Sciatic nerve (tissue), 2 donors: ENCODE measurements at places on chromosomes 3 and 15. TPM values are rescaled to one million over a fixed set of nuclear protein-coding genes. Genes with fewer than 3 reads are reported as not detected.

DNA sequence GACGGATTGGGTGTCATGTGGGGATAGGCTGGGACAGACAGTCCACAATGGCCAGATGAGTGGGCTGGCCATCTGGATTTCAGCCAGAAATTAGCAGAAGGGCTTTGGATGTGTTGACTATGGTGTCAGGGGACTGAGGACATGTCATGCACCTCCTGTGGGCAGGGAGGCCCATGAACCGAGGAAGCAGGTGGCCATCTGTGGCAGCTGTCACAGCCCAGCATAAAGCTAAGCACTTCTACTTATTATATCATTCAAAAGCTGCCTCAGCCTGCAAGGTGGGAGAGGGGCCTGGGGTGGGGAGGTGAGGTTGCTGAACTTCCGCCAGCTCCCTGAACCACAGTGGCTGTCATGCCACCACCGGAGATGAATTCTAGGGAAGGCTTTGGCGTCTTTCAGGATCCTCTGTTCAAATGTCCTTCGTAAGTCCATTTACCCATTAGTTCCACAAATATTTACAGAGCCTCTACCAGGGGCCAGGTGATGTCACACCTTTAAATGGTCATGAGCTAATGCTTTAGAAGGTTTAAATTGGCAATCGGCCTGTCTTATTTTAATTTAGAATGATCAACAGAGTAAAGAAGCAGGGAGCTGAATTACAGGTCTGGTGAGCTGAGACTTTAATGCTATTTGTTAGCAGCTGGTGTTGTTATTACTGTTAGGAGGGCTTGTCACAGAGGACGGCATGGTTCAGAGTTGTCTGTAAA lies 23.6 kb upstream of the CAV3 start:
- DNase-seq = no peak

Gene ROPN1
- total RNA-seq = not detected

DNA sequence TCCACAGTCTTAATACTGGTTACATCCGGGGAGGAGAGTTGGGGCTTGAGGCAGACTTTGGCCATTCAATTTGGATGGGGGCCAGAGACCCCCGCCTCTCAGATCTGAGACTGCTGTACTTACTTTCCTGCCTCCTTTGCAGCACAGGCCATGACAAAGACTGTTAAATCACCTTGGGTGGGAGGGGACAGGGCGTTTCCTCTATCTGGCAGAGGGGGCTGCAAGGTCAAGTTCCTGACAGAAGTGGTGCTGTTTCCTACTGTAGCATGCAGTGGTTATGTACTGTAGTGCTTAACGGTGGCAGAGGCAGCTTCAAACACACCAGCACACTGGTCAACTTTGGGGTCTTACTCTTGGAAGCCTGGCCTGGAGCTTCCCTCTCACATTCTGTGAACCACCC lies 261.2 kb upstream of the LRRFIP2 start:
- DNase-seq = no peak

- no peak for DNase-seq
These were observed 292.0 kb downstream of the ZIC1 start for GRCh38 chr3:147701195-147701594.

- DNase-seq = no peak
These were observed 1006.7 kb upstream of the NR2F2 start for GRCh38 chr15:95323796-95324195.

Gene FSIP1
- total RNA-seq = 0.85 TPM

- no peak for DNase-seq
These were observed 14.1 kb upstream of the APOD start for GRCh38 chr3:195597848-195598247.

DNA sequence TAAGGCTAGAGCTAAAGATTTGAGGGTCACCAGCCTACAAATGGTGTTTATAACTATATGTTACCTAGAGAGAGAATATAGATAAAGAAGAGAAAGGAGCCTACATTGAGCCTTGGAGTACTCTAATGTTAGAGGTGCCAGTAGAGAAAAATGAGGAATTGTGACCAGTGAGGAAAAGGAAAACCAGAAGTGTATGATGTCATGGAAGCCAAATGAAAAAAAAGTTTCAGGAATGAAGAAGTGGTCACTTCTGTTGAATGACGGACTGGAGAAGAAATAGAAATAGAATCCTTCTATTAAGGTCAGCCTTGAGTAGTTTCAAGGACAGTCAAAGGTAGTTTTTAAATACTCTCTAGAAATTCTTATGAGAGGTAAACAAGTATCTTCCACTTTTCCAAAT lies 51.2 kb upstream of the MLF1 start:
- DNase-seq = no peak

DNA sequence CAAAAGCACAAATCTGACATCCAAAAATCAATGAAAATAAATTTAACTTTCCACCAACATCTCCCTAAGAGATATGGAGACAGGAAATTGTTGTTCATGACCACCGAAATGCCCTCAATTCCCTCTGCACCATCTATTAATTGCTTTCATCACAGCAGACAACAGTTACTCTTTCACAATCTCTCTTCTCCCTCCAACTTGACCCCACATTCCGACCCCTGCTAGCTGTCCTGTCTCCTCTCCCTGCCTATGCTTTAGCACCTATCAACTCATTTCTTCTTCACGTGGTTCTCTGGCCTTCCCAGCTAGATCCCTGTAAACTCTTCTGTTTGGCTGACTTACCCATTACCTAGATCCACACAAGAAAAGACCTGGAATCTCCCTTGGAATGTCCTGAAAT lies 173.9 kb upstream of the ADAMTS9 start:
- no peak for DNase-seq

Gene EIF4E3
- 36.4 TPM for total RNA-seq

- DNase-seq = no peak
These were observed 79.8 kb downstream of the MEF2A start for GRCh38 chr15:99645543-99645935.

DNA sequence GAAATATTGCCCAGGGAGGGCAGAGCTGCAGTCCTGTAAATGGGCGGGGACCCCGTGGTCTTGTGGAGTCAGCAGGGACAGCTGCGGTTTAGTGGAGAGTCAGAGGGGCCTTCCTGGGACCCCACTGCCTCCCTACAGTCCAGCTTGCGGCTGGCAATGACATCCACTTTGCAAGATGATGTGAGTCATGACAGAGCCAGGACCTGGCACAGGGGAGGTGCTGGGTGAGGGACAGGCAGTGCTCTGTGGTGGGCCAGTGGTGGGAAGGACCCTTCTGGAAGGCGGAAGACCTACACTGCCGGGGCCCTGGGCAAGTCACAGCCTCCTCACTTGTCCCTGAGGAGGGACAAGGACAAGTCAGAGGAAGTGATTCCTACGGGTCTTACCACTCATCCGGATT lies 17.8 kb downstream of the APBA2 start:
- no peak for DNase-seq

DNA sequence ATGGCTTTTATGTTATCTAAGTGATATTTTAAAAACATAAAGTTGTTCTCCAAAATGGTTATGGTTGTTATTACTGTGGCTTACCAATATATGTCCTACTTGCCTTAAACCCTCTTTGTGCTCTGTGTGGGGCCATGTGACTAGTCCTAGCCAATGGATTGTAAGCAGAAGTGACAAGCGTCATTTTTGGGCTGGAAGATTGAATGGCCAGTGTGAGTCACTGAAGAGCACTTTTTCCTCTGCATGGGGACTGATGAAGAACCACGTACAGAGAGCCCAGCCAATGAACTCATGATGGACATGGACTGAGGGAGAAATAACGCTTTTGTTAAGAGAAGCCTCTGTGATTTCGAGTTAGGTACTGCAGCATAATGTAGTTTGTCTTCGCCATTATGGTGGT lies 332.7 kb downstream of the EDEM1 start:
- DNase-seq = no peak

Gene CBLB
- 140 TPM for total RNA-seq

Gene SLCO2A1
- 34.1 TPM for total RNA-seq

DNA sequence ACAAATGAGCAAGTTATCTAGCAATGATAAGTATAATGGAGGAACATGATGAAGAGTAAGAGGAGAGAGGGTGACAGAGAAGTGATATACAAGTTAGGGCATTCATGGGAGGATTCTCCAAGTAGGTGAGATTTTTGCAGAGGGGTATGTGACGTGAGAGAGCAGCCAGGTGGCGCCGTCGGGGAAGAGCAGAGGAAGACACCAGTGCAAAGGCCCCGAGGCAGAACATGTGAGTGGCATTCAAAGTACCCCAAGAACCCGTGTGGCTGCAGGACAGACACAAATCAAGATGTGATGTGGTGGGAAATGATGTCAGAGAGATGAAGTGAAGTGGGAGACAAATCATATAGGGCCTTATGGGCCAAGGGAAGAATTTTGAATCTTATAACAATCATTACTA lies 81.8 kb upstream of the GRM7 start:
- DNase-seq = no peak
